Activated CD8-positive, alpha-beta memory T cell treated with anti-CD3 and anti-CD28 coated beads for 48 hours (primary cell): ENCODE measurements at places on chromosomes 11 and 22.

DNA sequence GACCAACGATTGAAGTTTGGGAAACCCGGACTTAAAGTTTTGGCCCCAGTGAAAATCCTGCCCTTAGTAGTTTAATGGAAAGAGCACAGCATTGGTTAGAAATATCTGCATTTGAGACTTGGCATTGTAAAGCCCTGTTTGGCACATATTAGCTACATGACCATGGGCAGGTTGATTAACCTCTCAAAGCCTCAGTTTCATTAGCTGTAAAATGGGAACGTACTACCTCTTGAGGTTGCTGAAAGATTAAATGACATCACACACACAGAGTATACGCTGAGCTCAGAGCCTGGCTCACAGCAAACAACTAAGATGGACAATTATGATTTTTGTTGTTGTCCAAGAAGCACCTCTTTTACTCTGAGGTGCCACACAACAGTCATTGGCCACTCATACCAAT lies 153.0 kb upstream of the TIMP3 start:
- no peak for DNase-seq

DNA sequence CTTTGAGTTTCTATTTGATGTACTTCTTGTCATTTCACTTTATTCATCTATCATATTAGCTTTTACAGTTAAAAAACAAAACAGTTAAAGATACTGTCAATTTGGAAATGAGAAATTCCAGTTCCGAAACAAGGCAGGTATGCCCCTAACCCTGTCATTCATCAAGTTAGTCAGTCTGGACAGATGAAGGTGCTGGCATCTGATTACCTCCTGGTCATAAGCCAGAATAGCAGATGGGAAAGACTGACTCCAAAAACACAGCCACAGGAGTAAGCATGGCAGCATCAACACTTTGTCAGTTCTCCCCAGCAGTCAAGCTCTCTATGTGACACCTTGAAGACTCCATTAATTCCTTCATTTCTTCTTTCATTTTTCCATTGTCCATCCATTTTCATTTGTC lies 4.3 kb downstream of the LRRC51 start:
- no peak for DNase-seq

- DNase-seq: no peak
Observed at GRCh38 chr11:130122141-130122575, 37.4 kb upstream of the ST14 start.

- DNase-seq: no peak
Observed at GRCh38 chr11:72981080-72981479, 161.0 kb downstream of the FCHSD2 start.

GRCh38 chr22:44622147-44622427 lies 79.9 kb upstream of the PRR5 start:
- no peak for DNase-seq

DNA sequence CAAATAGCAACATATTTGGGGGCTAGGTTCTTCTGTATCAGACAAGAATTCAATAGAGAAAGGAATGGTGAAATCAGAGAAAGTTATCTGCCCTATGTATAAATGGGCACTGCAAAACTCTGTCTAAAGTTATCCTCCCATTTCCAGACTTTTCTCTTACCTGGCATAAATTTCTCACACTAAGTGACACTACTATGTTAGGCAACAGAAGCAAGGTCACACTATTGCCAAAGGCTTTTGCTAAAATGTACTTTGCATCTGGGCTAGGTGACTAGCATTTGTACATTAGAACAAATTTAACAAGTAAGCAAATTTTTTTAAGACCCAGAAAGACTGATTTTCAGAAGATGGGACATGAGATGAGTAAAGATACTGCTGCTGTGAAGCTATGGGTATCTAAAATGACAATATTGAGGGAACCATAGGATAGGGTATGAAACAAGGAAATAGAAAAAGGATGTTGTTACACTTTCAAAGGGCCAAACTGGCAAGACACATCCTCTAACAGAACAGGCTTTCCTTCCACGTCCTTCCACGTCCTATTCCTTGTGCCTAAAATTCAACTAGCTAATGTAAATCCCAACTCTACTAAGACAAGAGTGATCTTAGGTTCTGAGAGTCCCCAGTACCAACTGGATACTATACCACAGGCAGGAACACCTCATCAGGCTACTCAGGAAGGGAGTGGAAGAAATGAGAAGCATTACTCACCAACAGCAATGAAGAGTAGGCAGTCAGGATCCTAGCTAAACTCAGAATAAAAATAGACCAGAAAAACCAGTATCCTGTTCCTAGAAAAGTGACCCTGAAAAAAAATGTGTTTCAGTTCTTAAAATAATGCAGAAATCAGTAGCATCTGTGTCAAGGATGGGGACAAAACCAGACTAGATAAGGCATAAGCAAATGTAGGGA lies 22.6 kb downstream of the GDPD4 start:
- no peak for DNase-seq

DNA sequence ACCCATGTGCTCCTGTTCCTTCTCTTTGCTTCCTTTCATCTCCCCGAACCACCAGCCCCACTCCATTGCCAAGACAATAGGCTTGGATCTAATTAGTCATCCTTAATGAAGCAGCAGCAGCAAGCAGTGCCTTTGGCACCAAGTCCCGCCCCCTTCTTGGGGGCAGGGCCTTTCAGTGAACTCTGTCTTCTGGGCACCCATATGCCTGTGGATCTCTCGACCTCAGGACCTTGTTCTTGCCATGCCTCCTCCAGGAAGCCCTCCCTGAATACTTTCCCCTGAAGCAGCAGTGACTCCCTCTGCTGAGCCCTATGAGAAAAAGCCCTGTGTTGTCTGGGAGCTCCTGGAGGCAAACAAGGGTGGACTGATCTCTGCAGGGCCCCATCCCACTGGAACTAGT lies 32.1 kb downstream of the ARHGEF17 start:
- no peak for DNase-seq

GRCh38 chr11:118868659-118869058 lies 15.0 kb upstream of the CXCR5 start:
- no peak for DNase-seq
